HuH-7.5 (cell line): ENCODE measurements at places on chromosomes 4 and X.

GRCh38 chrX:111634823-111635729, 45.9 kb upstream of the ALG13 start:
- no peak for DNase-seq

DNA sequence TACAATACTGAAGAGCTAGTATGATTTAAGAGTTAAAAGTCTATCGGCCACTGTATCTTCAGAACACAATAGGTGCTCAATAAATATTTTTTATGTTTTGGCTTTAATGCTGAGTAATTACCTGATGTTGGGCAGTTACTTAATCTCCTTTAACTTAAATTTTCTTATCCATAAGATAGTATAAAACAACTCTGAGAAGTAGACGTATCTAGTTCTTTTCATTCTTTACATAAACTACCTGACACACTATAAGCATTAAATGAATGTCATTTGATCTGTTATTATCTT, 22.9 kb downstream of the ELF2 start:
- DNase-seq = no peak

- no peak for DNase-seq
Measured at GRCh38 chr4:8191136-8191747, 7.8 kb upstream of the SH3TC1 start.

DNA sequence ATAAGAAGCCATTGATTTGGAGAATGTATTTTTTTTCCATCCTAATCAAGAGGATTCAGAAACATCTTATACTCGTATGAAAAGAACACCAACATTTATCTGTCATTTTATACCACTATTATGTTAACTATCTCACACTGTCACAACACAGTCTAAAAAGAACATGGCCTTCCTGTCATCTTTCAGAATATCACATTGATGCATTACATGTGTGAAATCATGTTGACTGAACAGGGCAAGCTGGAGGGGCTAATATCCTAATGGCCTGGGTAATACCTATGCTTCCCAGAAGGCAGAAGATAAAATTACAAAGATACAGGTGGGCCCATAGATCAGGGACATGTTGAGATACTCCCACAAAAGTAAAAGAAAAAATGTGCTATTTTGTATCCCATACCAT, 611.7 kb downstream of the STIM2 start:
- no peak for DNase-seq

DNA sequence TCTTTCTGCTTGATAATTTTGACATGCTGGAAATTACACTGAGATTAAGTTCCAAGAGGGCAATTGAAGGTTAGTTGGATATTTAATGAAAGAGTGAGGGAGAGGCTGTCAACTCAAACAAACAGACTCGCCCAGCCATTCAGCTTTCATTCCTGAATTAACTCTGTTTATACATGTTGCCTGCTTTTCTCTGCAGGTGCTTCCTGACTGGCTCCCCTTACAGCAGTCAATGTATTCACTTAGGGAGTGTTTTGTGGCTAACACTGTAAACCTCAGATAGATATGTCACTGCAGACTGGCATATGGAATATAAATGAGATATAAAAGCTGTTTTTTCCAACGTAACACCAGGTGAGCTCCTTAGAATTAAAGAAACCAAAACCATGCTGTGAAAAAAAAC, 28.7 kb downstream of the TMPRSS11A start:
- DNase-seq = no peak

- DNase-seq = no peak
Measured at GRCh38 chr4:15765910-15766697, 12.0 kb upstream of the CD38 start.

- no peak for DNase-seq
Measured at GRCh38 chrX:105543283-105543682, 279.1 kb upstream of the NRK start.

GRCh38 chrX:37958525-37959211, 47.7 kb upstream of the SYTL5 start:
- no peak for DNase-seq

- no peak for DNase-seq
Measured at GRCh38 chr4:152971053-152971452, 34.9 kb downstream of the FHDC1 start.

GRCh38 chr4:182427554-182427953, 184.4 kb downstream of the TENM3 start:
- no peak for DNase-seq

- no peak for DNase-seq
Measured at GRCh38 chr4:1500966-1501753, 94.9 kb upstream of the NKX1-1 start.

GRCh38 chr4:76800902-76801301, 97.0 kb downstream of the SOWAHB start:
- no peak for DNase-seq

GRCh38 chr4:52019936-52020657, at the start of gene LRRC66:
Gene LRRC66, minus strand, starts transcription at chr4:52020363. Its CDS starts 2,750 bp downstream, at chr4:52017613.
- no peak for DNase-seq

DNA sequence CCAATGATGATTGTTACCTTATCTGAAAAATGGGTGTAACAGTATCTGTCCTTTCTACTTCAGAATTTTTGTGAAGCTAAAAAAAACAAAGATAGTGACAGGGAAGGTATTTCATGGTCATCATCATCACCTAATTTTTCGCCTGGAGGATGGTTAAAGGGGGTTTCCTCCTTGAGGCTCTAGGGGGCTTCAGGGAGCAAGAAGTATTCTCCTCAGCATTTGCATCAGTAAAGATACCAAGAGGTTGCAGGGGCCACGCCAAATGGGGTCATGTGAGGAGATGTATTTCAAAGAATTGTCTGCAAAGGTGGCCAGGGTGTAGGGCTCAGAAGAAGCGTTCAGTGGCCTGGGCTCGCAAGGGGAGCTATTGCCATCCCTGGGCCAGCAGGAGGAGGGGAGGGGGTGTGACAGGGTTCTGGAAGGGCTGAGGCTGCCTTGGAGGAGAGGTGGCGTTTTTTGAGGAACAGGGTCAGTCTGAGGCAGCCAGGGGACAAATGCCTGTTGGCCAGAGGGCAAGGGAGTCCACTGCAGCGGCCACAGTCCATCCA, 7.3 kb upstream of the NSG1 start:
- no peak for DNase-seq

GRCh38 chr4:68375667-68376559, 26.0 kb upstream of the YTHDC1 start:
- DNase-seq = peak; percentile 41
